Heart left ventricle (tissue), 16 donors: ENCODE measurements at places on chromosomes 1 and 21. TPM values are rescaled to one million over a fixed set of nuclear protein-coding genes. Genes with fewer than 3 reads are reported as not detected.

Gene RNF186
- total RNA-seq, result not detected

Gene GART
- total RNA-seq, result 49.7 TPM

Gene TNNI3K
- total RNA-seq, result 35.9 TPM

Gene ENTREP3
- 10.5 TPM for total RNA-seq

Gene SH2D1B
- not detected for total RNA-seq
